ENCODE measurements at places on chromosomes 12 and 14.

DNA sequence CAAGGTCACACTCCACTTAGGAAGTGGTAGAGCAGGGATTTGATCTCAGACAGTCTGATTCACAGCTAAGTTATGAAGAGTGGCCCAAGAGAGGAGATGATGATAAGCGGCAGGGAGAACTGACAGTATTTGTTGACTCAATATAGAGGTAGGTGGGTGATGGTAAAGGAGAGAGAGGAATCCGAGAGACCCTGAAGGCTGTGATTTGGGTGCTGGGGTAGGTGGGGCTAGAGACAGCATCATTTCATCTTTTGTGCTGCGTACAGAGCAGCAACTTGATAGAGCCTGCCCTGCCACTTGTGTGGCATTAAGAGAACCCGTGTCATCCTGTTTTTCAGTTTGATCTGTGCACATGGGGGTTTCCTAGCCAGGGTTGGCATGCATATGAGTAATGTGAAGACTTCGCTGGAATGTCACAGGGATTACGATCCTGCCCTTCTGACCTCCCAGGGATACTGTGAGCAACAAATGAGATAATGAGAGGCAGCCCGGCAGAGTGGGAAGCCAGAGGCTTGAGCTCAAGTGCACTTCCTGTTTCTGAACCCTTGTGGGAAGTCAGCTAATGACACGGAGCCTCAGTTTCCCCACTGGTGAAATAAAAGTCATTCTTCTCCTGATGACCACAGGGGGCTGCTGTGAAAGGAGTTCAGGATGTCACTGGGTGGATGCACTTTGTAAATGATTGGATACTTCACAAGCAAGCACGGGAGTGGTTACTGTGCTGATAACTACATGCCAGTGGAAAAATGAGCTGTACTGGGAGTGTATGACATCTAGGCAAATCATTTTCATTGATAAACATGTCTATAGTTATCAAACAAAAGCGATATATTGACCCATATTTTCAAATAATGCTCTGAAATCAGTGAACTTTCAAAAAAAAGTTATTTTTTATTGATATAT lies 59.5 kb upstream of the IGF1 start:
- DNase-seq = no peak

DNA sequence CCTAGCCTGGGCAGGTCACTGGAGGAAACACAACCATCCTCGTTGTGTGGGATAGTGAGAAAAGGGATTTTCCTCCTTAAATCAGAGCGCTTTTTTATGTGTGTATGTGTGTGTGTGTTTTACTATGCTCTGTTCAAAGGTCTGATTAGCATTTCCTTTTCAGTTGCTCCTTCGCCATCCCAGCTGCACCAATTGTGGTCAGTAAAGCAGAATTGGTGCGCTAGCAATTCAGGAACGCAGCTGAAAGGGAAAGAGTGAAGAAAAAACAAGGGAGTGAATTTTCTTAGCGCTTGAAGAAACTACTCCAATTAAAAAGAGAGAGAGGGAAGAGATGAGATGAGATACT lies 173.3 kb upstream of the PARP11 start:
- DNase-seq = no peak

GRCh38 chr12:12877153-12877768 lies 14.1 kb upstream of the GPRC5A start:
- no peak for DNase-seq

DNA sequence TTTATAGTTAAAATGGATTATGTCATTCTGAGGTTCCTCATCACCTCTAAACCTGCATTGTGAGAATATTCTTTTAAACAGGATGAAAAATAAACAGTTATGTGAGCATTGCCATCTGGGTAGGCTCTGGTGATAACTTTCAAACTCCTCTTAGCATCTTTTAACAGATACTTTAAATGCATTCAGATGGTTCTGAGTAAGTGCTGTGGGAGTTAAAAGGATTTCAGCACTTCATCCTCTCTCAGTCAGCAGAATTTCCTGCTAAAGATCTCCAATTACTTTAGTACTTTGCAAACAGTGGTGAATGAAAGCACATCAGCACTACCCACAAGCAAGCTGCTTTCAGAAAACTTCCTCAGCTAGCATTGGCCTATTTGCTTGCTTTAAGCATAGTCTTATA lies 59.3 kb upstream of the TMTC1 start:
- DNase-seq = no peak

DNA sequence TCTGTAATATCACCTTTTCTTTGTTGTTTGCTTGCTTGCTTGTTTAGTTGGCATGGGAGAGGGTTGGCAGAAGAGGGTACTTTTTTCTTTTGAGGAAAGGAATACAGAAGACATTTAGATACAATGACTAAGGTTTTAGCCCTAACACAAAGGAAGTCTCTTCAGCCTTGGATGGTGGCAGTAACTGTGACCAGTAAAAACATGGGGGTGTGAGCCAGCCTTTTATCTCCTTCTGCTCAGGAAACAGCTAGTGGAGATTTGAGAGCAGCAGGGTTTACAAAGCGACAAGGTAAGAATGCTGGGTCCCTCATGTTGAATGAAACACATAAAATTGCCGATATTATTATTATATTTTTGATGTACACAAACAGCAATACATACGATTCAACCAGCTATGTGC lies 40.4 kb downstream of the SLC8A3 start:
- DNase-seq = no peak

- DNase-seq = no peak
These were observed 1.9 kb upstream of the KLHDC1 start for GRCh38 chr14:49691031-49691430.

GRCh38 chr12:41930866-41931437 lies 213.7 kb downstream of the GXYLT1 start:
- no peak for DNase-seq

DNA sequence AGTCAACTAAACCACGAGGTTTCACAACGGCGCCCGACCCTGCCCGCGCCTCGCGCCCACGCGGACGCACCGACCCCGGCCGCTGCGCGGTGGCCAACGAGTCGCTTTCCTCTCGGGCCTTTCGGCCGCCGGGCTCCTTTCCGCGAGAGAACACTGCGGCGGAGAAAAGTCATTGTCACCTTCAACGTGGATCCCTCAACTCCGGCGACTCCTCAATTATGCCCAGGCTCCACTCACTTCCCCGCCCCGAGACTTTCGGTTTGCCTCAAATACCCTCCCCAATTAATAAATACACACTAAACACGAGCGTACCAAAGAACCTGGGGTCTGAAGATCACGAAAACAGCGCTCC lies 450 bp downstream of the SINHCAF start:
- no peak for DNase-seq

DNA sequence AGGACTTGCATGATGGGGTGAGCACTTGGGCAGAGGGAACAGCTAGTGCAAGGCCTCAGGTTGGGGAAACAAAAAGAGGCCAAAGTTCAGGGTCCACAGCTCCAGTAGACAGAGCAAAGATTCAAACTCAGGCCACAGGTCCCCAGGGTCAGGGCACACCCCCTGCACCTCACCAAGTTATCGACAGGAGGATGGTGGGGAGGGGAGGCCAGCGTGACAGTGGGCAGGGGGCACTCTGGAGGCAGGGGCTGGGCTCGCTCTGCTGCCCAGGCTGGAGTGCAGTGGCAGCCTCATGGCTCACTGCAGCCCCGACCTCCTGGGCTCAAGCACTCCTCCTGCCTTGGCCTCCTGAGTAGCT lies 32.4 kb upstream of the ULK1 start:
- DNase-seq = no peak

- DNase-seq = no peak
These were observed 476.8 kb downstream of the RGS6 start for GRCh38 chr14:72409047-72409446.

- no peak for DNase-seq
These were observed 15.0 kb downstream of the PACS2 start for GRCh38 chr14:105329411-105330150.

DNA sequence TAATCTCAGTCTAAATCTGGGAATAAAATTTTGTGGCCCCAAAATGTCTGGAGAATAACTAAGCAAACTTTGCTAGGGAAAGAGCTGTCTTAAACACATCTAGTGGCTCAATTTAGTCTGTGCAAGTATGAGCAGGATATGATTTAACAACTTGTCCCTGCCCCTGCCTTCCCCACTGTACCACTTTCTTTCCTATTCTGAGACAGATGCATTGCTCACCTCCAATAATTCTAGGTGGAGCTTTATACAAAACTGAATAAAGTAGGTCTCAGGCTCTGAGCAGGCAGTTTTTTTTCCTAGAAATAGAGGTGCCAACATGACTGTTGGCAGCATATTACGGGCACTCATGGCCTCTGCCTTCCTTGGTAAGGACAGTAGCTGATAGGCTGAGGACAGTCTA lies 412.1 kb downstream of the DAD1 start:
- DNase-seq = no peak

DNA sequence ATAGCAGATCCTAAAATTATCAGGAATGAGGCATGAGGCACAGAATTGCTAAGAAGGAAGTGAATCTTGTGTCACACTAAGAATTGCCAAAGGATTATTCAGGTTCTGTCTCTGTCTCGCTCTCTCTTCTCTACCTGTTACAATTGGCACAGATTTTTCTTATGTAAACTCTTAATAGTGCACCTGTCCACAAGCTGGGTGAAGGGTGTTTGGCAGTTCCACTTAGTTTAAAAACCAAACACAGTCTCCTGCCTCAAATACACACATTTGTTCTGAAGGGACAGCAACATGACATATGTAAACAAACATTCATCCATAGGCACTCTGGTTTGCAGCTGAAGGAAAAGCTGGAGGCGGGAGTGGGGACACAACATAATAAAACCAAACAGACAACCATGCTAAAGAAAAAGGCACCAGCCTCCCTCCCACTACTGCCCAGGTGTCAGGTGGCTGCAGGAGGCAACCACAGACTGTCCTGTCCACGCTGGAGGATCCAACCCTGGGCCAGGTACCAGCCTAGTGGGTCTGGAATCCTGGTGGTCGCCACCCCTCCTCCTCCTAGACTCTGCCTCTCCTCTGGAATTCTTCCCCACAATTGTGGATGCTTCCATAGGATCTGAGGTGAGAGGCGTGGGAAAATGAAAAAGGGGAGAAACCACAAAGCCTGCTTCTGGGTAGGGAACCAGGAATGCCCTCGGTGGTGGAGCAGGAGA lies 81.2 kb downstream of the TMEM260 start:
- DNase-seq = no peak

GRCh38 chr12:124078800-124079199 lies 105.8 kb downstream of the ZNF664 start:
- DNase-seq = no peak

Measured in NCI-H1694 (cell line).